ENCODE measurements at places on chromosomes 12 and 14. TPM values are rescaled to one million over a fixed set of nuclear protein-coding genes. Genes with fewer than 3 reads are reported as not detected.

GRCh38 chr12:57248934-57249742 is 1.8 kb downstream of the STAC3 start:
- DNase-seq: no peak

DNA sequence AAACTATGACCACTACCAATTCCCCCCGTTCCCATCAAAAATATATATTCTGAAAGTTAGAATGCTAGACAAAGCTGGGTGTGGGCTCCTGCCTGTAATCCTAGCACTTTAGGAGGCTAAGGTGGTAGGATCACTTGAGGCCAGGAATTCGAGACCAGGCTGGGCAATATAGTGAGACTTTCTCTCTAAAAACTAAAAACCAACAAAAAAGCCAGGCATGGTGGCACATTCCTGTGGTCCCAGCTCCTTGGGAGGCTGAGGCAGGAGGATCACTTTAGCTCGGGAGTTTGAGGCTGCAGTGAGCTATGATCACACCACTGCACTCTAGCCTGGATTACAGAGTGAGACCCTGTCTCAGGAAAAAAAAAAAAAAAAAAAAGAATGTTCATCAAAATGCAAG is 48.8 kb upstream of the COL2A1 start:
- DNase-seq: no peak

GRCh38 chr12:102885043-102885932 is 31.8 kb downstream of the PAH start:
- DNase-seq: peak; percentile 67

GRCh38 chr12:25990495-25990894 is 32.0 kb downstream of the RASSF8 start:
- no peak for DNase-seq

Gene SCN8A
- not detected for total RNA-seq

DNA sequence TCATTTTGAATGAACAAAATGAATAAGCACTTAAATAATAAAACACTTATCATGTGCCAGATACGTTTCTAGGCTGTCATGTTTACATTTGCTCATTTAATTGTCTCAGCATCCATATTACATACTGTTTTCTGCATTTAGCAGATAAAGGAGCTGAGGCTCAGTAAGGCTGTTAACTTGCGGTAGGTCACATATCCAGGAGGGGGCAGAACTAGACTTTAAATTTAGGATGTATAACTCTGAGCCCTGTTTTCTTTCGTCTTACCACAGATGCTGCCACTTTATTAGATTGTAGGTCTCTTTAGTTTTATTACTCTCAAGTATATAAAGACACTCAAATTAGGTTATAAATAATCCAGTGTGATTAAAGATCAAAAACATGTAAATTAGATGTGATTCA is 17.7 kb downstream of the IRAK4 start:
- DNase-seq: no peak

DNA sequence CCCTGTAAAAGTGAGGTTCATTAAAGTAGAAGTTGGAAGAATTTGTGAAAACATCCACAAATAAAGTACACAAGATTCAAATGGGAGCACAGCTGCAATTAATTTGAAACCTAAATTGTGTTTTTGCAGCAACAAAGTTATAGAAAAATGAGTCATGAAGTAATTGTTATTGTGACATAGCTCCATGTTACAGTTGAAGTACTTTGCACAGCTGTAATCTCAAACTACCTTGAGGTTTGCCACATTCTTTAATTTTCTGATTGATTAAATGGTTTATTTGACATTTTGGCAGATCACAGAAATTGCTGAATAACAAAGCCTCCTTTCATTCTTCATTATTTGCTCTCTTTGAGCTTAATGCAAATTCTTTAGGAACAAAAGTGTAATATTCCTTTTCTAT is 111.3 kb downstream of the RMST start:
- no peak for DNase-seq

Gene NKX2-1
- 467 TPM for total RNA-seq

GRCh38 chr12:90951432-90952105 is 3.4 kb downstream of the CCER1 start:
- DNase-seq: no peak

- no peak for DNase-seq
These were observed 32.9 kb downstream of the NDUFA12 start for GRCh38 chr12:94970560-94970959.

Gene TRIM9
- total RNA-seq: 0.30 TPM

Gene PLEKHA5
- total RNA-seq: 89.6 TPM

DNA sequence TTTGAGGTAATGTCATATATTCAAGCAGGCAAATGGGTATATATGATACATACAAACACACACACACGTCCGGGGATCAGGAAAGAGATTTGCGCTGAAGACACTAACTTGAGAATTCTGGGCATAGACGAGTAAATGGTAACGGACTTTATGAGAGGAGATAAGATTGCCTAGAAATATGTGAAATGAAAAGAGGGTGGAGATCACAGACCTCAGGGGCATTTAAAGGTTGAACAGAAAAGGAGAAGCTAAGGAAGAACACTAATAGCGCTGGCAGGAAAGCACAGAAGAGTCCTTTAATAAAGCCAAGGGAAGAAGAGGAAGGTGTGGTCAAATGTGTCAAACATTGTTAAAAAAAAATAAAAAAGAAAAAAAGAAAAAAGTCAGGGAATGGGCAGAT is 13.1 kb downstream of the CRY1 start:
- no peak for DNase-seq

Gene NINJ2
- 44.8 TPM for total RNA-seq

DNA sequence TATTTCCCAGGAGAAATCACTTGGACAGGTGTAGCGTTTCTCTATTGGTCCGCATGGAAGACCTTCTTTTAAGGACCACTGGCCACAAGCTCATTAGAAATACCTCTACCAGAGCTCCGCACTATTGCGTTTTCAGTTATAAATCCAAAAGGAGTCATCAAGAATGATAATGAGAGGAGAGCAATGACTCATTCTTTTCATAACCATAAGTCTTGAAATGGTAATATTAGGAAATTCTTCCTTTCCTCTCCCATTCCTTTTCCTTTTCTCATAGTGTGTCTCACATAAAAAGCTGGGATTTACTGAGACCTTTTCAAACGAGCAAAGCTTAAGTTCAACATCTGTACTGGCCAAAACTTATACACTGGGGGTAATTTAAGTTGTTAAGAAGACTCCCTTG is 215.7 kb downstream of the CPNE8 start:
- DNase-seq: no peak

DNA sequence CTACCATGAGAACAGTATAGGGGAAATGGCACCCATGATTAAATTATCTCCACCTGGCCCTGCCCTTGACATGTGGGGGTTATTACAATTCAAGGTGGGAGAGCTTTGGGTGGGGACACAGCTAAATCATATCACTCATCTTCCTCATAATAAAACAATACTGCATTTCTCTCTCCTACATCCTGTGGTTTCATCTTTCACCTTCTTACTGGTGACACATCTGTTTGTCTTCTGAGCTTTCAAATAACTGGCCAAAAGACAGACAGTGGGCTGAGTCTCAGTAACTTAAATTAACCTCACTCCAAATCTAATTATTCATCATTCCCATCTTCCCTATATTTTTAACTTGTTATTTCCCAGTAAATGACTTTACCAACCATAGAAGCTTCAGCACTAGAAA is 729.7 kb upstream of the USP15 start:
- no peak for DNase-seq

DNA sequence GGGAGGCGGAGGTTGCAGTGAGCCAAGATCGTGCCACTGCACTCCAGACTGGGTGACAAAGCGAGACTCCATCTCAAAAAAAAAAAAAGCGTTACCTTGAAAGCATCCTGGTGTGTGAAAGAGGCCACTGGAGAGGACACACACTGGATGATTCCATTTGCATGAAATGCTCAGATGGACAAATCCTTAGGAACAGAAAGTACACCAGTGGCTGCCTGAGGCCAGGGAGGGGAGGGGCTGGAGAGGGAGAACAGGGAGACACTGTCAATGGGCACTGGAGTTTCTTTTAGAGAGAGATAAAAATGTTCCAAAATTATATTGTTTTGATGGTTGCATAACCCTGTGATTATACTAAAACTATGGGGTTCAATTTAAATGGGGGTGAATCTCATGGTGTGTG is 19.7 kb downstream of the TESC start:
- DNase-seq: no peak

Gene VWF
- total RNA-seq: 410 TPM

DNA sequence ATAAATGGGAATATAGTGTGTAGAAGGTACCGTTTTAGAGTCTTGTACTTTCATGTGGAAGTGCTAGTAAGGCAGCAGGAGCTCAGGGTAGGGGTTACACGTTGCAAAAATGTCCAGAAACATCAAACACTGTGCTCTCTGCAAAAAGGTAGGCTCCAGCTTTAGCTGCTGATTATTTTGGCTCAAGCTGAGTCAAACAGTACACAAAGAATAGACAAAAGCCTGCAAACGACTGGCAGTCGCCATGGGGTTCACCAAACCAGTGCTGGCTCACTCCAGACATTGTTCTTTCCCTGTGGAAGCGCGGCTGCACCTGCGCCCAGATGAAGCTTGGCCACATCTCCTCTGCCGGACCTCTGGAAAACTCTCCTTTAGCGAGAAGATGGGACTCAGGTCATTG is 45.3 kb upstream of the NAA30 start:
- no peak for DNase-seq

Gene MGAT2
- total RNA-seq: 41.7 TPM

Gene LRRK2
- total RNA-seq: 240 TPM

- DNase-seq: no peak
These were observed 689 bp upstream of the PDE3A start for GRCh38 chr12:20367583-20368113.

- no peak for DNase-seq
These were observed 53.8 kb upstream of the CCDC196 start for GRCh38 chr14:66432334-66432733.

Measured in upper lobe of left lung (tissue), 6 donors.